Kidney tubule cell (primary cell): ENCODE measurements at places on chromosomes 1 and 21.

DNA sequence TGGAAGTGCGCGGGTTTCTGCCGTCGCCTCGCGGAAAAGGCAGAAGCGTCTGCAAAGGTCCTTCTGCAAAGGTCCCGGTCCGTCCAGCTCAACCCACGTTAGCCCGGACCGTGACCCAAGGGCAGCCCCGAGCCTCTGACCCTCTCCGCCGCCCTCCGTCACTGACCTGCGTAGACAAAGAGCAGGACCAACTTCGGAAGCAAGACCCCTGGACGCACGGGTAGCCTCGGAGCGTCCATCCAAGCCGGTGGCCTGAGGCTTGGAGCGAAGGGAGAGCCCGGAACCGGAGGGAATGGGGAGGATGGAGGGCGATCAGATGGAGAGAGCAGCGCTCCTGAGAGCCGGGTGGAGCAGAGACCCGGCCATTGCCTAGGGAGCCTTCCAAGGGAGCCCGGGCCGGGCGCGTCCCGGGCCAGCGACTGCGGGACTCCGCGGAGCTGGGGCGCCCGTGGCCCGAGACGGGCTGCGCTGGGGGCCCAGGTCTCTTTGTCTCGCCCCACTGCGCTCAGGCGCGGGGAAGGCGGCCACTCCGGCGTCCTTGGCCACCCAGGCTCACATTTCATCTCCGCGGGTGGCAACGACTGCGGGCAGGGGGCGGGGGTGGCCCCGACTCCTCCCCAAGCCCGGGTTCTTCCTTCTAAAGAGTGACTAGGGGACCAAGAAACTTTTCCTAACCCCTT is at the start of gene CYYR1:
TSS of gene CYYR1 (minus strand) at position 585 of the 680 bp plus-strand sequence. CDS start at position 239, 346 bp downstream.
- peak; percentile 23 for DNase-seq

DNA sequence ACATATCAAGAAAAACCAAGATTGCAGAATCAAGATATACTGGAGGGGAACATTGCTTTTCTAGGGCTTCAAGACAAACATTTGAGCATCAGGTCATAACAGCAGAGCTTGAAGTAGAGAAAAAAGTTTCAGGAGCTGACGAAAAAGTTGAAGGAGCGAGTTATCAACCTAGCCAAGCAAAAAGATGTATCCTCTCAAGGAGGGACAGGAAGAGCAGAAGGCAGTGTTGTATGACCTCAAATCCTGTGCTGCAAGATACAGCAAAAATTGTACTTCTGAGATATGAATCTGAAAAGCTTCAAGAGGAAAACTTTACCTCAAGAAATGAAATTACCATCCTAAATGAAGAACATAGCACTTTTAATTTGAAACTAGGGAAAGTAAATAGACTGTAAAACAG is 153.1 kb downstream of the AK5 start:
- no peak for DNase-seq

DNA sequence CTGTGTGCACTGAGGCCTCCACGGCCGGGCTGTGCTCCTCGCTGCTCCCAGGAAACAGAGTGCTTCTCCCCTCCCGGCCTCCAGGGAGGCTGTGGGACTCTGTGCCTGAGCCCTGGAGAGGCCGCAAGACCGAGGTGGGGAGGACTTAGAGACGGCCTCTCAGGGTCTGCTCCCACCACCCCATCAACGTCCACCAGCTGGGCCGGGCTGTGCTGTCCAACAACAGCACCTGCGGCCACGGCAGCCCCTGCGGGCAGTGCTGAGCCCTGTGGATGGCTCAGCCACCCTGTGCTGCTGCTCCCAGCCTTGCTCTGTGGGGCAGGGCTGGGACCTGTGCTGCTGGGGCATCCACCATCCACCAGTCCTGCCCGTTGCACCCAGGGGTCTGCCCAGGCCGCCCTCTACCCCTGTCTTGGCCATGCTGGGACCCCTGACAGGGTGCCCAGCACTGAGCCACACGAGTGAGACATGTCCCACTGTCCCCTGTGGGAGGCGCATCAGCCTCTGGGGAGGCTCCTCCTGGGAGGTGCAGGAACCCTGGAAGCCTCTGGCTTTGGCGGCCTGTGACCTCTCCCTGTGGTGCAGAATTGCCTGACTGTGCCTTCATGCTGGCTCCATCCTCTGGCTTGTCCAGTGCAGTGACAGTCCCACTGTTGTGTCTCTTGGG is 31.2 kb upstream of the LRRC3 start:
- DNase-seq, result no peak

- DNase-seq, result peak; percentile 85
Measured at GRCh38 chr1:1959840-1960479, 40.9 kb upstream of the TMEM52 start.

DNA sequence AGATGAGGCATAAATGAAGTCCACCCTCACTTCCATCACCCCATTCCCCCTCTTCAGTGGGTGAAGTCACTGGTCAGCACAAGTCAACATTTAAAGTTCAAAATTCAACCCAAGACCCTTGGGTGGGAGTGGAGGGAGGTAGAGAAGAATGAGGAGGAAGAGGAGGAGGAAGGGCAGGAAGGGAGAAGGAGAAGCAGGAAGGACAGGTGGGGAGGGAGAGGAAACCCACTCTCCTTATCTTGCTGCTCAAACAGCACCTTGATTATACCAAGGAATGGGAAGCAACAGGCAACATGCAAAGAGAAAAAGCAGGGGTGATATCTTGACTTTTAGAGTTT is 4.0 kb upstream of the BTG2 start:
- no peak for DNase-seq

DNA sequence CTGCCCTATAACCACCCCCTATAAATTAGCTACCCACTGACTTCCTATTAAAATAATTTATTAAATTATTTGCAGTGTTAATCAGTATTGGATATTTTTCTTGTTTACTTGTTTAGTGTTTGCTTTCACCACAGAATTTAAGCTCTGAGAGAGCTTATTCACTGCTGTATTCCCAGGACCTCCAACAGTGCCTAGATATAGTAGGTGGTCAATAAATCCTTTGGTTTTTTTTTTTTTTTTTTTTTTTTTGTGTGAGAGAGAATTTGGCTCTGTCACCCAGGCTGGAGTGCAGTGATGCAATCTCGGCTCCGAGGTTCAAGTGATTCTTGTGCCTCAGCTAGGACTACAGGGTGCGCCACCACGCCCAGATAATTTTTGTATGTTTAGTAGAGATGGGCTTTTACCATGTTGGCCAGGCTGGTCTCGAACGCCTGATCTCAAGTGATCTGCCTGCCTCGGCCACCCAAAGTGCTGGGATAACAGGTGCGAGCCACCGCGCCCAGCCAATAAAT is 1.1 kb upstream of the OSBPL9 start:
- DNase-seq, result no peak

GRCh38 chr1:168556647-168557046 is 12.8 kb upstream of the XCL2 start:
- DNase-seq, result no peak

DNA sequence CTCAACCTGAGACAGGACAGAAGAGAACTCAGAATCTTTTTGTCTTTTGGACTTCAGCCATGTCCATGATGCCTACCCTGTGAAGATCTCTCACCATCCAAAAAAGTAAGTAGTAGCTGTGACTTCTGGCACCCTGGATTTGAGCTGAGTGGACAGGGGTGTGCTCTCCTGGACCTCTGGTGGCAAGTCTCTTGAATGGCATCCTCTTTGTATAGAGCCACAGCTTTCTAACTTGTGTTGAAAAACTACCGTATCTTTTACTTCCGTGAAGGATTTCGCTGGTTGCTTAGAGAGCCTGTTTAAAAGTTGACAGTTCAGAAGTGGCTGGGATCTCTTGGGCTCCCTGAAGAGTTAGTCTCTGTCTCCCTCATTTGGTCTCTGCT is 1.8 kb downstream of the MFN2 start:
- DNase-seq, result peak; percentile 60

DNA sequence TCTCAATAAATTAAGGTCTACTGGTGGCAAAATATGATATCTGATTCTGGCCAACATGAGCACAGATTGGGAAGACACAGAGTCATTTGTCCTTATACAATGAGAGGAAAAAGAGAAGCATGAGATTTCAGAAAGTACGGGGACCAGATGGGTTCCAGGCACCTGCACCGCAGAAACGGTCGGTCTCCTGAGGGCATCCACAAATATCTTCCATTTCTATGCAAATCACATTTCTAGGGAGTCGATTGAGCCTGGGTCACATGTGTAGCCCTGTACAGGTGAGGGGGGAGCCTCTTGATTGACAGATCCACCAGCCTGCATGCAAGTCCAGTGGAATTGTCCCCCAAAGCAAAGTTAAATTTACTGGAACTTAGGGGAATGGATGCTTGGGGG is 415.6 kb downstream of the NPHP4 start:
- DNase-seq, result no peak

GRCh38 chr1:18900303-18900841 is 2.0 kb downstream of the ALDH4A1 start:
- no peak for DNase-seq

DNA sequence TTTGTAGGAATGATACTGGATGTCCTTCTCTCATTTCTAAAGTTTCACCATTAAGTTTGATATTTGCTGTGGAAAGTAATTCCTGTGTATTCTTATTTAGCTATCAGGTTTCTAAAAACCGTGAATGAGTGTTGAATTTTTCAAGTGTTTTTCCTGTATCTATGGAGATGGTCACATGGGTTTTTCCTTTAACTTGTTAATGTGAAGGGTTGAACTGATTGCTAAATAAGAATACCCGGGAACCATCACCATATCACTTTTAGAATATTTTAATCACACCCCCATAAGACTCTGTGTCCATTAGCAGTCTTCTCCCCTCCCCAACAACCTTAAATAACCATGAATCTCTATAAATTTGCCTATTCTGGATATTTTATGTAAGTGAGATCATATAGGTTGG is 16.5 kb upstream of the ASAP3 start:
- DNase-seq, result no peak

DNA sequence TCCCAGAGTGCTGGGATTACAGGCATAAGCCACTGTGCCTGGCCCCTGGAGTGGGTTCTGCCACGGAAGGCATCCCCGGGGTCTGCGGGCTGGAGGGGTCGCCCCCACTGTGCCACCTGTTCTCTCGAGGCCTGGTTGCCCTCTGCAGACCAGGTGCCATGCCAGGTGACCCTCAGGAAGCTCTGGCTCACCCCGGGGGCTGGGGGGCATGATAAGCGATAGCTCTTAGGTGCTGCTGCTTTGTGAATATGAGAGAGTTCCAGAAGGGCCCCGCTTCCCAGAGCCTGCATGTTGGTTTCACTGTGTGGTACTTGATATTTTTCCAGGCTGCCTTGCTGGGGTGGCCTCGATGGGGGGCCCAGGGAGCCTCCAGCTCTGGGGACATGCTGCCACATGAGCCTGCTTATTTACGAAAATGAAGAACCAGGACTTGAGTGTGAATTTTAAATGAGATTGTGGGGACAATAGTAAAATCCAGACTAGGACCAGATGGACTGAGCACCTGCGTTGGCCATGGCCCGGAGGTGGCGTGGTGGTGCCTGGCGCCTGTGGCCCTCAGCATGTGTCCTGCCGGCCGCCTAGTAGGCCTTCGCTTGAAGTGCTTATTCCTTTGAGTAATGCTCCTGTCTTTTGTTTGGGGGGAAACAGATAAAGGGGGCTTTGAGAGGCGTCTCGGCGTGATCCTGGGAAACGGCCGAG is 7.3 kb downstream of the SKI start:
- DNase-seq, result no peak
